ENCODE measurements at places on chromosomes 6 and 20.

GRCh38 chr20:32775336-32775991, 13.3 kb downstream of the DNMT3B start:
- no peak for DNase-seq

- no peak for DNase-seq
These were observed 29.2 kb upstream of the SSR1 start for GRCh38 chr6:7341989-7342742.

DNA sequence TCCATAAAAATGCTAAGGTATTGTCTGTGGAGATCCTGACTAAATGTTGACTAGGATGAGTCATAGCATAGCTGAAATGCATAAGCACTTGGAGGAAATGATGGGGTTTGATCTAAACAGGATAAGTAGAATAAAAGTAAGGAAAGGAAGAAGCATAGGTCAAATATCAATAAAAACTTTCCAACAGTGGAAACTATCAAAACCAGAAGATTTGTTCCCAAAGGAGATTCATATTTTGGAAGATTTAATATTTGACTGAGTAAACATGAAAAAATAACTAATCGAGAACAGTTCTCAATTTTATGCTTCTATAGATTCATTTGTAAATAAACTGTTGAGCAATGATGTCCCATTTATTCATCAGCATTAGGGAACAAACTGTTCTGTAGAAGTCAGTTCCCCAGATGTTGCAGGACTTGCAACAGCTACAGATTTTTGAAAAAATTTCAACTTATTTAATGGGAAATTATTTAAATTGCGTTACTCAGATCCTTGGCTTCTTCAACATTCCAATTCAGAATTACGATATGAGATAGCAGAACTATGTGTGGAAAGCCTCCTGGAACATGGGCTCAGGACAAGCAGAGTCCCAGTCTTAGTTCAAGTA, 133.7 kb upstream of the TBX18 start:
- DNase-seq = no peak

DNA sequence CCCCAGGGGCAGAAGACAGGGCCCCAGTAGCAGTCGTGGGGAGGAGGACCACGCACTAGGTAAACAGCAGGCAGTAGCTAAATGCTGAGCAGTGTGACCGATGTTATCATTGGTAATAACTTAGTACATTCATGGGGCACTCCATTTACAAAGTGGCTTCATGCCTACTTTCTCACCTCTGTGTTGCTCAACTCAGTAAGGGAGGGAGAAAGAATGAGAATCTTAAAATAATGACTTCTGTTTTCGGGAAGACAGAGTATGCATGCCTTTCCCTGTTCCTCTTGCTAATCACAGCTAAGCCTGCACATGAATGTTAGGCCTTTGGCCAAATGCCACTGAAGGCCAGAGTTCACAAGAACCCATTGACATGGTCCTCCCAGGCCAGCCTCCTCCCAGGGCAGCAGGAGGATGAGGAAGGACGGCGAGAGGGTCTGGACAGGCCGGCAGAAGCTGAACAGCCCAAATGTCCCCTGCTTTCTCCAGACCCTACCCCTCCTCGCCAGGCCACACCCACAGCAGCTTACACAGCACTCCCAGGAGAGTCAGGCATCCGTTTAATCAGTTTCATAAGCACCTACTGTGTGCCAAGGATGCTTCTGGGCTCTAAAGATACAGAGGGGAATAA, 183.4 kb downstream of the ANKRD60 start:
- no peak for DNase-seq

GRCh38 chr6:4840169-4840568, 64.0 kb downstream of the CDYL start:
- no peak for DNase-seq

GRCh38 chr6:131844243-131844841, 36.5 kb downstream of the ENPP1 start:
- DNase-seq = no peak

DNA sequence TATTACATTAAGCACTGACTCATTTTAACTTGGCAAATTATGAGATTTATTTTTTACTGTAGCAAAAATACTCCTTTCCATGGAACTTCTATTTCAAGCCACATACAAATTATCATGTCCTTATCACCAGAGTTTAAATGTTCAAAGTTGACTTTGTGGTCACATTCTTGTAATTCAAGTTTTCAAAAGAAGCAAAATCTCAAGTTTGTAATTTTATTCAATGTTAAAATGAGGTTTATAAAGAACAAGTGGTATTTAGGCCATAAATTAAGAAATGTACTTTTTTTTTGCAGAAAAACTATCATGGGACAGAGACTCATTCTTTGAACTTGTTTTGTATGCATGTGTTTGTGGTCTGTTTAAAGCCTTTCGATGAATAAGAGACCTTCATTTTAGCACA, 811.5 kb downstream of the TENT5A start:
- no peak for DNase-seq

- DNase-seq = no peak
These were observed 29.2 kb downstream of the FARS2 start for GRCh38 chr6:5290500-5290899.

GRCh38 chr20:59042151-59042795, at the start of gene PRELID3B:
Gene PRELID3B (minus strand): TSS chr20:59042786. CDS start chr20:59042730, 56 bp downstream.
- DNase-seq = no peak

GRCh38 chr6:9515633-9516606, 899.0 kb downstream of the TFAP2A start:
- no peak for DNase-seq

DNA sequence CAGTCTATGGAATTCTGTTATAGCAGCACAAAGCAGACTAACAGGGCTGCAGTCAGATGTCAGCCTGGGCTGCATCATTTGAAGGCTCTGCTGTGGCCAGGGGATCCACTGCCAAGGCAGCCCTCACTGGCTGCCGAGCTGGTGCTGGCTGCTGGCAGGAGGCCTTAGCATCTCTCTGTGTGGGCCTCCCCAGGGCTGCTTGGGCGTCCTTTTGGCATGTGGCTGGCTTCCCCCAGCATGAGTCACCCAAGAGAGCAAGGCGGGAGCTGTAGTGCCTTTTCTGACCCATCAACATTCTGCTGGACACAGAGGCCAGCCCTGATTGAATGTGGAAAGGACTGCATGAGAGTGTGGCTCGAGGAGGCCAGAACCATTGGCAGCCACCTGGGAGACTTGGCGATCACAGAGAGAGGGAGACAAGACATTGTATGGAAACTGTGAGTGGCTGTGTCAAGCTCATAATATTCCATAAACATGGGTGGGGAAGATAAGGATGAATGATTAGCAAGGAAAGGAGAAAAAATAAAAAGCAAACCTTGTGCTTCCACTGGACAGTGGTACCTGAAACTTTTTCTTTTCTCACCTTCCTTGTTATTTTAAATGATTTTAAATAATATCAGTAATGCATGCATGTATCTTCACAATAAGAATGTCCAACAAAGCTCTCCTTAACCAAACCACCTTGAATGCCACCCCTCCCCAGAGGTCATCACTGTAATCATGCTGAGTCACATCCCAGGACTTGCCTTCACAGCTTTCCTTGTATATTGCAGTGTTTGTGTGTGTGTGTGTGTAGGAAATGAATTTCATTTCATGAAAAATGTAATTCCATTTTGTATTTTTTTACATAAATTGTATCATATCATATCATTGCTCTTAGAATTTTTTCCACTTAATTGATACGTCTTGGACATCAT, 55.0 kb upstream of the VSX1 start:
- no peak for DNase-seq

DNA sequence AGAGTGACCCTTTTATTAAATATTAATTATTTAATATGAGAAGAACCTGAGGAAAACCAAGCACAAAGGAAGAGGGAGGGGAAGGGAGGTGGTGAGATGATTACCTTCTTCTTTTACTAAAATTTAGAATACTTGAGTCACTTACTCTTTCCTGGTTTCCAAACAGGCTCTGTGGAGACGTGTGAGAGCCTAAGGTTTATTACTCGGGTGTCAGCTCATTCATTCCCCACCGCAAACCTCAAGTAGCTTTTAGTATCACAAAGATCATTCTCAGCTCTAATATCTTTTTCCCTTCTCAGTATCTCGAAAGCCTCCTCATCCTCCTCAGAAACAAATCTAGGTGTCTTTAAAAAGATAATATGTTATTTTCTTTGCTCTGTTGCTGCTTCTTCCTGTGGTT, 497.2 kb upstream of the JARID2 start:
- no peak for DNase-seq

DNA sequence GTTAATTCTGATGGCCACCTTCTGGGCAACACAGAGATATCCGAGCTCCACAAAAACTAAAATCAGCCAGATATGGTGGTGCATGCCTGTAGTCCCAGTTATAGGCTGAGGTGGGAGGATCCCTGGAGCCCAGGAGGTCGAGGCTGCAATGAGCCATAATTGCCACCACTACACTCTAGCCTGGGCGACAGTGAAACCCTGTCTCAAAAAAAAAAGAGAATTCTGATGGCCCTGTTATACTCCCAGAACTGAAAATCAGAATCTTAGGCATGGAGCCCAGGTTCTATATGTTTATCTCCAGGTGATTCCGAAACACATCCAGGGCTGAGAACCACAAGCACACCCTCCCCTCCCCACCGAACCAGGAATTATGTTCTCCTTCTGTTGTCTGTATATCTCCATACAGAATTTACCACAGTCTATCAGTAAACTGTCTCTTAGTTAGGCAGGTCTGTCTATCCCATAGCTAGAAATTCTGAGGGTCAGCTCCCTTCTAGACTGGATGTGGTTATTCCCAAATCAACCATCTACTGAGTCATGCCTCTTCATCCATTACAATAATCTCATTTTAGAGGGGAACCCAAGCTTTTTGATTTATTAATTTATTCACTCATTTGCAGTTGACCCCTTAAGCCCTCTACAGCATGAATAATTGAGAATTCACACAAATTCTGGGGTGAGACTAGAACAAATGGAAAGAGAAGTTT, 24.8 kb upstream of the CCND3 start:
- DNase-seq = no peak

DNA sequence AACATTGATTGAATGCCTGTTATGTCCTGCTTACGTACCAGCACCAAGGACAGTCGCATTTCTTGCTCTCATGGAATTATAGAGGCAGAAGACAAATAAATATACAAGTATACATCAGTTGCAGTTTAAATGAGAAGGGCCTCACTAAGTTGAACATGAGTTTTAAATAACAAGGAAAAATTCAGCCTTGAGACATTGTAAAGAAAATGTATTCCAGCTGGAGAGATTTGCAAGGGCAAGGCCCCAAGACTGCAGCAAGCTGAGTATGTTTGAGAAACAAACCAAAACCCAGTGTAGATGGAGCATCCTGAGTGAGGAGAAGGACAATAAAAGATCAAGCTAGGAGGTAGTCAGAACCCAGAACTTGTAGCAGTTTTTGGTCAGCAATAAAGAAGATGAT, 123.2 kb upstream of the BMP5 start:
- no peak for DNase-seq

- no peak for DNase-seq
These were observed 104.5 kb downstream of the NOL4L start for GRCh38 chr20:32480371-32481241.

DNA sequence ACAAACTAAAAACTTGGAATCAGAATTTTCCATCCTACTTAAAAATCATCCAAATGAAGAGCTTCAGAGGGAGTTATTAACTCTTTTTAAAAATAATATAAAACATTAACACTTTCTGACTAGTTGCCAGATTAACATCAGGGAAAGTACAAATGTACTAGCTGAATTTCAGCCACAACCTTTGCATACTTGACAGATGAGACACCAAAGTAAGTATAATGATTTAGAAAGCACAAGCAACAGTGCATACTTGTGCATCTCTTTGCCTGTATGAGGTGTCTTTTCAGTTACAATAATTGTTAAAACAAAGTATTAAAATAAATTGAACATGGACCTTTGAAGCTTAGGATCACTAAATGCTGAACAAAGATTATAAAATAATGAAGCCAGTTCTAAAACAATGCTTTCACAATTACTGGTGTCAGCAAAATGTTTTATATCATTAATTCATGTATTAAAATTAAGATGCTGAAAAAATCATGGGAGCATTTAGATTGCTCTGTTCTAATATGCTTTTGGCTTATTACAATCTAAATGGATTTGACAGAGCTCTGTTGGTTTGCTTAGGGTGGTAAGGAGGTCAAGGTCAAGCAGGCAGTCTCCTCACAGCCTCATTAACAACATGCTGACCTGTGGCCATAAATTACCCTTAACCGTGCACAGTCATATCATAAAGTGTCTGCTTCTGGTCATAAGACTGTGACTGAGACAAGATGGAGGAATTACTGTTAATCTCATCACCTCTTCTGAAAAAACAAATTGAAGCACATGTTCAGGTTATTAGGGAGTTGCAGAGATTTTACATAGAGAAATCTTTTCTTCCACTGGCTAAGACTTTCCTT, 15.1 kb downstream of the RNF217 start:
- DNase-seq = no peak

- DNase-seq = no peak
These were observed 520 bp upstream of the RIPOR3 start for GRCh38 chr20:50691573-50692551.

DNA sequence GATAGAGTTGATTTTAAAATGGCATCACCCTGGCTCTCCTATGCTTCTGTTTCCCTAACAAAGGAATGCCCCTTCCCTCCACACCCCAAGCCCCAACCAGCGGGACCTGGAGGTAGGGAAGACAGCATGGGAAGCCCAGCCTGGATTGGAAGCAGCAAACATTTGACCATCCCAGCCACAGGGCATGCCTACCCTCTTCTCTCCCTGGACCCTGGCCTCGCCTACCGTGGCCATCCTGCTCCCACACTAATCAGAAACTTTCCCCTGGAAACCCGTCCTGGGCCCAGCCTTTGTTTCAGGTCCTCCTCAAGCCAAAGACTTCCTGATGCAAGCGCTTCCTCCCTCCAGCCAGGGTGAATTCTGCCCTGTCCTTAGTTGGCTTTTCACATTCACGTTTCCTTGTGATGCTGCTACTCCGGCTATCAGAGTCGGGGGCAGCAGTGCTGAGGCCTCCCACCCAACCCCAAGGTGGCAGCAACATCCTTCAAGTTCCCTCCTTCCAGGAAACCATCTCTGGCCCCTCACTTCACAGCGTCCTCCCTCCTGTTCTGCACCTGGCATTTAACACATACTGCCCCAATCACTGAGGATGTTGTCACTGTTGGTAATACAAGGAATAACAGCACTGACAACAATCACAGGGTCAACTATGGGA, 18.2 kb upstream of the ANGPT4 start:
- DNase-seq = no peak

GRCh38 chr20:44800391-44801046, 9.8 kb downstream of the RIMS4 start:
- DNase-seq = no peak

Measured in stimulated activated CD4-positive, alpha-beta T cell treated with anti-CD3 and anti-CD28 coated beads, Interleukin-1b, Interleukin-23, amount 100 ng/mL, for 1 hour (primary cell).